ENCODE measurements at places on chromosomes 4 and X. TPM values are rescaled to one million over a fixed set of nuclear protein-coding genes. Genes with fewer than 3 reads are reported as not detected.
A peak's percentile ranks its signal among the peaks of the same experiment; 100 is the strongest.

NXF2 gene
- total RNA-seq, result not detected

GPR82 gene
- total RNA-seq, result not detected

- no peak for DNase-seq
- H3K27me3 ChIP-seq, result no peaks in the 10 kb centered on the region
- H3K36me3 ChIP-seq, result no peaks in the 10 kb centered on the region
- no peak overlapping the region for H3K27ac ChIP-seq
These were observed 5.6 kb upstream of the SPRY1 start for GRCh38 chr4:123390846-123391456.

- H3K4me1 ChIP-seq, result no peaks in the 10 kb centered on the region
- no peaks in the 10 kb centered on the region for H3K27me3 ChIP-seq
- H3K36me3 ChIP-seq, result no peaks in the 10 kb centered on the region
- no peak for DNase-seq
These were observed 27.4 kb downstream of the LEF1 start for GRCh38 chr4:108141213-108141950.

GRCh38 chr4:2364654-2365053 lies 53.8 kb downstream of the ZFYVE28 start:
- peaks cover 11% of the 10 kb centered on the region for H3K4me1 ChIP-seq
- DNase-seq, result peak; percentile 67
- peak overlapping the region; percentile 1 for H3K27ac ChIP-seq

- no peak overlapping the region for H3K4me3 ChIP-seq
- no peaks in the 10 kb centered on the region for H3K4me1 ChIP-seq
- no peak for DNase-seq
- H3K36me3 ChIP-seq, result no peaks in the 10 kb centered on the region
These were observed 19.5 kb downstream of the EPGN start for GRCh38 chr4:74327762-74328161.

HNRNPH2 gene
- 21.4 TPM for total RNA-seq

DNA sequence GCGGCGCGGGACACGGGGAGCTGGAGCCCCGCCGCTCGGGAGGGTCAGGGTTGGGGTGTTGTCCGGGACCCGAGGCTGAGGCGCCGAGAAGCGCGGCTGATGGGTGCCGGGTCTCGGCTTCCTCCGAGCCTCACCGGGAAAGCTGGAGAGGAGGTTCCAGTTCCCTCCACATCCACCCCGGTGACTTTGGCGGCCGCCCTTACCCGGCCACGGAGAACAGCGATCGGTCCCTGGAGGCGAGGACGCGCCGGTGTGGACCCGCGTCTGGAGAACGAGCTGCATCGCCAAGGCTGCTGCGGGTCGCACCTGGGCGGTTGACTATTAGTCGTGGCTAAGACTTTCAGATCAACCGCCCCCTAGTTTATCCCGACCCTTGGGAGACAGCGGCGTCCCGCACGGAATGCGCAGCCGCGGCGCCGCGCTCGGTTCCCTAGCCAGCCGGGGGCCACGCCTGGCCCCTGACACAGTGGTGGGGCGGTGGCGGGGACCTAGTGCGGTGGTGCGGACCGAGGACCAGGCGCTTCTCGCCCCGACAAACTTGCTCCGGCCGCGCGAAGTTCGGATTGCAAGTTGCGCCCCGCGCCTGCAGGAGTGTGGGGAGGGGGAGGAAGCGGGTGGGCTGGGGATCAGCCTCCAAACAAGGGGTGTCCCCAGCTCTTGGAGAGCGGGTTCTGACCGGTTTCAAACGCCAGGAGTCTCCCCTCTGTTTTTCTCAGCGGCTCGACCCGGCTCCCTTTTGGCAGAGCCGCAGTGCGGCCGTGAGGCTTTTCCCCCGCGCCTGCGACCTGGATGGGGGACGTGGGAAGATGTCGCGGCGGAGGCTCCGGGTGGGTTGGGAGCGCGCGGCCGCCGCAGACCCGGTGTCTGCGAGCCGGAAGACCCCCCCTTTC lies 568 bp downstream of the FHDC1 start:
- H3K36me3 ChIP-seq, result no peaks in the 10 kb centered on the region
- peaks cover 11% of the 10 kb centered on the region for H3K4me1 ChIP-seq
- H3K4me3 ChIP-seq, result peak overlapping the region; percentile 88
- no peak overlapping the region for H3K27ac ChIP-seq
- no peak for DNase-seq
- H3K27me3 ChIP-seq, result peaks cover 4% of the 10 kb centered on the region

INPP4B gene
- total RNA-seq, result 32.7 TPM

GRCh38 chrX:42680666-42681065 lies 97.3 kb downstream of the PPP1R2C start:
- H3K4me1 ChIP-seq, result no peaks in the 10 kb centered on the region
- H3K36me3 ChIP-seq, result no peaks in the 10 kb centered on the region
- H3K27me3 ChIP-seq, result no peaks in the 10 kb centered on the region

DNA sequence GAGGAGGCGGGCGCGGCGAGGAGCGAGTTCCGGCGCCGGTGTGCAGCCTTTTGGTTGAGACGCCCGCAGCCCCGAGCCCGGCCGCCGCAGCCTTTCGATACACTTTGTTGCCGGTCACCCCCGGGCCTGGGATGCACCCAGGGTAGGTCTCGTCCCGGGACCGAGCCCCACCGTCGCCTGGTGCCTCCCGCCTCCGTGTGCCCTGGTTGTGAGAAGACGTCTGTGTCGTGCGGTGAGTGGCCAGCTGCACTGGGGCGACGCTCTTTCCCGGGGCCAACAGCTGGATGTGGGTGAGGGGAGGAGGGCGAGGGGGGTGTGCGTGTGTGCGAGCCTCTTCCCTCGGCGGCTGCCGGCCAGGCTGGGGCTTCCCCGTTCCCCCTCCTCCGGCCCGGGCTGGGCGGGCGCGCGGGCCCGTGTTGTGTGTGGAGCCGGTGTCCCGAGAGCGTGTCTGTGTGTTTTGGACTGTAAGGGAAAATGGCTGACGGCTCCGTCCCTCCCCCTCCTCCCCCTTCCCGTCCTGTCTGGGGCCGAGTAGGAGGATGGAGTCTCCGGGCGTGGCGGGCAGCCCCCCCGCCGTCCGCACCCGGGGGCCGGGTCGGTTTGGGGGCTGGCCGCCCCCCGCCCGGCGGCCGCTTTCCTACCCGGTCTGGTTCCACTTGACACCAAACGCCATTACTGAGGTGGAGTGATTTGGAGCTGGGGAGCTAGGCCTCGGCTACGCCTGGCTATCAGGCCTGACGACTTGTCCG lies 807 bp downstream of the USP9X start:
- DNase-seq, result peak; percentile 17
- H3K4me3 ChIP-seq, result peak overlapping the region; percentile 84
- no peaks in the 10 kb centered on the region for H3K36me3 ChIP-seq
- peak overlapping the region; percentile 99 for H3K27ac ChIP-seq
- H3K4me1 ChIP-seq, result peaks cover 17% of the 10 kb centered on the region
- no peaks in the 10 kb centered on the region for H3K27me3 ChIP-seq

Measured in ascending aorta (tissue), 2 donors.